ENCODE measurements at places on chromosomes 13 and 19. TPM values are rescaled to one million over a fixed set of nuclear protein-coding genes. Genes with fewer than 3 reads are reported as not detected.
A peak's percentile ranks its signal among the peaks of the same experiment; 100 is the strongest.

DNA sequence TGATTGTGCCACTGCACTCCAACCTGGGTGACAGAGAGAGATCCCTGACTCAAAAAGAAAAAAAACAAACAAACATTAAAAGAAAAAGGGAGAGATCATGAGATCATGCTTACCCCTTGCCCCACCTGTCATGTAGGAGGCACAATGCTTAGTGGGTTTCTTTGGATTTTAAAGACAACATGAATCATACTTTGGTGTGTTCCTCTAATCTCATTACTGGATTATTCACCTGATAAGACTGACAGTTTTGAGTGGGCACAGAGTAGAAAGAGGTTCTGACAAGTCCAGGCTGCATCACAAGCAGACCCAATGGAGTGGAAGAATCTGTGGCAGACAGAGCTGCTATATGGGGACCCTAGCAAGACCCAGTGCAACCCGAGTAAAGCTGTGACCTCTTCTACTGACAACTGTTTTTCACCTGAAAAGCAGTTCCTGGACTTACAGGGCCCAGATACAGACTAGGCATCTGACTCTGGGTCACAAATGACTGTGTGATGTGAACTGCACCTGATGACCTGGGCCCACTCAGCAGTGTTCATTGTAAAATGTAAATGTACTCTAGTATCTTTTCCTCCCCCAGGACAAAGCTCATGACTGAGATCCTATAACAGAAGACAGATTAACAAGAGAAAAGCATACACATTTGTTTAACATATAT, 28.9 kb upstream of the USP12 start:
- DNase-seq = no peak

- DNase-seq = peak; percentile 48
Measured at GRCh38 chr13:41401366-41401765, 56.0 kb upstream of the RGCC start.

- DNase-seq = no peak
Measured at GRCh38 chr13:73081256-73081915, 22.6 kb downstream of the KLF5 start.

DNA sequence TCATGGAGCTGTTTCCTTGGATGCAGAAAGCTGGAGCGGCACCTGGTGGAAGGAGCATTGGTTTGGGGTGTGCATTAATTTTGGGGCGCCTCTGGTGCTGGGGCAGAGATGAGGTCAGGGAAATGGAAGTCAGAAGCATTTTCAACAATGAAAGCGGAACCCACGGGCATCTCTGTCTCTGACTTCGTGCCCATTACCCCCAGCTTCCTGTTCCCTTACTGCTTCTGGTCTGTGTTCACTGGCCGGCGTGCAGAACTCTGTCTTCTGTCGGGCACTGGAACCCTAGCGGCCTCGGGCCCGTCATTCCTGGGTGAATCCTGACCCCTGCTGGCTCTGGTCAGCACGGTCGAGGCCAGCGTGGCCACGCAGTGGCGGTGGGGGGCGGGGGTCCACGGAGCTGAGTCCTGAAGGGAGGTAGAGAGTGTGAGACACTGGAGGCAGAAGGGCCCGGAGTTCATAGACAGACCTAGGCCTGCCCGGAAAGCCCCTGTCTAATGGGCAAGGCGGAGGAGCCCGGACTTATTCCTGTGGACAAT, 7.9 kb upstream of the LINGO3 start:
- peak; percentile 90 for DNase-seq

MBD3L2 gene
- not detected for total RNA-seq

- no peak for DNase-seq
Measured at GRCh38 chr13:20546556-20546955, 20.4 kb upstream of the IFT88 start.

CEACAM8 gene
- not detected for total RNA-seq

MCEMP1 gene
- not detected for total RNA-seq

DNA sequence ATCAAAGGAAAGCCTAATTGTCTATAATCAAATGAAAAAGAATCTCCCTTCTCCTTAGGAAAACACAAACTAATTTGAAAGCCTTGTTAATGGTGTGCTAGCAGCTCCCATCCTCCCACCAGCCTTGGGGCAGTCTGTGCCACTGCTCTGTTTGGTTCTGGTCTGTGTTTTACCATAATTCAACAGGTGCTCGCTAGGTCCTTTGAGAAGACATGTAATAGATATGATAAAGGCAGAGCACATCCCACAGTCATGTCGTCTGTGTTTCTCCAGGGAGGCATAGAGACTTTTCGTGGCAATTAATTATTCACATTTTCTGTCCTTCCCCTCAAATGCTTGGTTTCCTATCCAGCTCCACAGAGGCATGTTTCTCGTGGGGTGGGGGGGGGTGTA, 23.8 kb downstream of the FAM124A start:
- no peak for DNase-seq

CEACAM16 gene
- not detected for total RNA-seq

DNA sequence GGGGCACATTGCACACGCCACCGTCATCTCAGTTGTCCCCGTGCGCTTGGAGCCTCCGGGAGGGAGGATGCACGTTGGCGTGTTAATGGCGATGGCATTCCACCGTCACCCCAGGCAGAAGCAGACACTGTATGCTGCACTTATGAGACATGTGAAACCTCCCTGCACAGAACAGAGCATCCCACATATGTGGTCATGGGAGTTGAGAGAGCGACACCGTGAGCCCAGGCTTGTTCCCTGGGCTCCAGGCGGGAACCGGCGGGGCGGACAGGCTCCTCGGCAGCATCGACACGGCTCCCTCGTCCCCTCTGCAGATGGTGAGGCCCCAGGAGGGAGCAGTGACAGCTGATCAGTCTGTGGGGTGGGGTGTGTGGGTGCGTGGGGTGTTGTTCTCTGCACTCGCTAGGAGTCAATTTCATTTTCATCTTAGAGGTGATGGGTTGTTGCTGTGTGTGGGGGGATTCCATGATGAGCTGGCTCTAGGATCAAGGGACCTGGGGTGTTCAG, 40.4 kb downstream of the CRTC1 start:
- DNase-seq = no peak

DNA sequence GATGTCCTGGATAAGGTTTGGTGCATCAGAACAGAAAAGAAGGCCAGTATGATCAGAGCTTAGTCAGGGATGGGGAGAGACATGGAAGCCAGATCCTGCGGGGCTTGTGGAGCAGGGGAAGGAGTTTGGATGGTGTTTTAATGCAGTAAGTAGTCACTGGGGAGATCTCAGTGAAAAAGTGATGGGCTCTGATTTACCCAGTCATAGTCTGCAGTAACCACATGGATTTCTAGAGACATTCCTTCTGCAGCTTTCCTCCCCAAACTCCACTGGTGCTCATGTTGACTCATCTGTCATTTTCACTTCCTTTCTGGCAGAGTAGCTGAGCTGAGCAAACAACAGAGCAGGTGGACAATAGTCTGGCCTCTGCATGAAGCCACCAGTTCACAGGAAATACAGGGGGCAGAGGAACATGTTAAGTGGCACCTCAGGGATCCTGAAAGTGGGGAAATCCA, 144.1 kb downstream of the DPF1 start:
- no peak for DNase-seq

GRCh38 chr19:53977991-53978731, 13.3 kb upstream of the CACNG6 start:
- no peak for DNase-seq

VSTM1 gene
- not detected for total RNA-seq

DNA sequence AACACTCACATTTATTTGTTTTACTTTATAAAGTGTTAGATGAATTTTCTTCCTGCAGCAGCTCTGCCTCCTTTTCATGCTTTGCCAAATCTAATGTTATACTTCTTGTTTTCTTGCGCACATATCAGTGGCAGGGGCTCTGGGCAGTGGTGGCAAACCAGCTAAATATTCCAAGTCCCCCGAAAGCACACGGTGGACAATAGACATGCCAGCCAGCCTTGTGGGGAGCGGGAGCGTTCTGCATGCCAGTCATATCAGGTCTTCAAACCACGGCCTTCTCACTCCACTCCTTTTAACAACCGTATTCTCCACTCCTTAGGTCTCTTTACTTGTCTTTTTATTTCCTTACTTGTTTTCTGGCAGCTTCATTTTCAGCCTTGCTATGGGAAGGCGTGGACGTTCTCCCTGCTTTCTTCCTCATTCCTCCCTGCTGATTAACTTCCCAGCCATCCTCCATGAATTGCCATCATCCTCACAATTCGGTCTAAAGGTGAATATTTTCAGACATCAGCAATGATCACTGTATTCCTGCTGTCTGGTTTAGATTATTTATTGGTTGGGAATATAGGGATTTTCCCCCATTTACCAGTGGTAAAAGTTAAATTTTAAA, 77.1 kb upstream of the WASF3 start:
- DNase-seq = no peak

GRCh38 chr19:44729516-44730033, 18.9 kb upstream of the BCL3 start:
- DNase-seq = no peak

ICAM5 gene
- 2.0 TPM for total RNA-seq

DNA sequence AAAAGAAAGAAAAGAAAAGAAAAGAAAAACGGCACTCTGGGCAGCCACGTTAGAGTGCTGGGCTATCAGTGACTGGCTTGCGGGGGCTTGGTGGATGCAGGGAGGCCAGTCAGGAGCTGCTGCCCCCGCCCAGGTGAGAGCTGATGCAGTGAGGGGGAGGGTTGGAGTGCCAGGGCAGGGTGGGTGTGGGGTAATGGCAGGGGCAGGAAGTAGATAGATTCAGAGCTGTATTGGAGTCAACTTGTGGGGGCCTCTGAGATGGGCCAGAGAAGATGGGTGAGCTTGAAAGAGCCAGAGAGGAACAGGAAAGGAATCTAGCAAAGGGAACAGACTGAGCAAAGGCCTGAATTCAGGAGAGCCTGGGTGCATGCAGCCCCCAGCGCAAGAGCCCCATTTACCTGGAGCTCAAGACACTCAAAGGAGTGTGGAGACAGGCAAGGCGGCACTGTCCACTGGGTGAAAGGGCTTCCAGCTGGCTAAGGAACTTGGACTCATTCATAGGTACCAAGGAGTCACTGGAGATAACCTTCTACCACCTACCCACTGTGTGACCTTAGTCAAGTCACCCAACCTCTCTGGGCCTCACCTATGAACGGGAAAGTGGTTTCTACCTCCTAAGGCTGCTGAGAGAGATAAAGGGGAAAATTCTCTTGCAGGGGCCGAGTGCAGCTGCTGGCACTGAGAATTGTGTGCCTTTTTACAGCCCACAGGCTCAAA, 20.2 kb downstream of the VSTM2B start:
- no peak for DNase-seq

KLK12 gene
- not detected for total RNA-seq

- no peak for DNase-seq
Measured at GRCh38 chr13:29918845-29919244, 68.4 kb upstream of the UBL3 start.

- no peak for DNase-seq
Measured at GRCh38 chr19:51158474-51159129, 16.5 kb downstream of the SIGLEC7 start.

Data from osteocyte (in vitro differentiated cells).